ENCODE measurements at places on chromosomes 2 and 18.
A peak's percentile ranks its signal among the peaks of the same experiment; 100 is the strongest.

DNA sequence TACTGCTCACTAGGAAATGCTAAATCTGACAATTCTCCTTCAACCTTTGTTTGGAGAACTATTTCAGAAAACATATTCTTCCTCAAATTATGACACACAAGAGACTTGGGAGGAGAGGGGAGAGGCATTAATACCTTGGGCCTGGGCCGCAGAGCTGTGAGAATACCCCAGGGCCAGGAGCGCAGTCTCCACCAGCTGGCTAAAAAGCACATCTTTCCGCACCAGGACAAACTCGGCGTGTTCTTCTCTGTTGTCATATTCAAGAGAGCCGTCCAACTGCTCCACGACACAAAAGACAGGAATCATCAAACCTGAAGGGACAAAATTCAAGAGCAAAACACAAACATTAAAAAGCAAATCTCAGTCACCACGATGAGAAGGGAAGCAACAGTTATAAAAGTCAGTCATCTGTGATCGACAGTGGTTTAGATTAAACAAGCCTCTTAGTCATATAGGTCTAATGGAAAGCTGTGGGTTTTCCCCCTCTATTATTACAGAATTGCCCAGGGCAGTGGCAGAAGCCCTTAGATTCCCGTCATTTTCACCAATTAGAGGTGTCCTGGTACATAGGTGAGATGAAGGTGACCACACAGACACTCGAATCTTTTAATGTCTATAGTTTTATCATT is 24.4 kb downstream of the SATB2 start:
- DNase-seq, result no peak

DNA sequence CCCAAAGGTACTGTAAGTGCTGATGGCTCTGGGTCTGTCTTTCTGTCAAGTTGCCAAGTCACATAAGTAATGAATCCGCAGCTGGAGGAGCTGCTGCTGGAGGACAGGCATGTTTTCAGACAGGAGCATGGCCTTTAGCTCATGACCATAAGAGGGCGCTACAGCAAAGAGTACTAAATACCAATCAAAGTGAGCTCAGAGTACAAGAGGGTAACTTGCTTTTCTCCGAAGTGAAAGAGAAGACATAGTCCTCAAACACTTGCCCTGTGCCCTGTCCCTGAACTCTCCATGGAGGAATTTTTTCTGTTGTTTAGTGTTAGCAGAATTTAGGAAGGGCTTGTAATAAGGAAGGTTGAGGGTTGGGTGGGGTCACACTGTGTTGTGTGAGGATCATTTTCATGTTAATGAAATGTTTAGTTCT is 58.0 kb upstream of the EML6 start:
- DNase-seq, result peak; percentile 43

GRCh38 chr18:80244956-80245730 is 2.2 kb downstream of the PARD6G start:
- no peak for DNase-seq

DNA sequence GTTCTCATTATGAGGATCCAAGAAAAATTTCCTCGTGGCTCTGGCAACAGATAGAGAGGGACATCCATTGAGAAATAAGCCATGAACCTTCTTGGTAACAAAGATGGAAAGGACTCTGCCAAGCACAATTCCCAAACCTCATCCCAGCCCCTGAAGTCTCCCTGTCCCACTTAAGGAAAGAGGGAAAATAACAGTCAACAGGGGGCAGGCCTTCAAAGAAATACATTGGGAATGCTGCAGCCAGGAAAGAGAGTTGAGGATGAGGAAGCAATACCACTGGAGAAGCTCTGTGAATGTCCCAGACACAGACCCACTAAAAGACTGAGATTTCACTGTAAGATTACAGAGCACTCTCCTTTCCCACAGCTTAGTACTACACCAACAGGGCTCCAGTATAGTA is 93.2 kb downstream of the CD226 start:
- no peak for DNase-seq

GRCh38 chr2:200778038-200778437 is 33.7 kb upstream of the BZW1 start:
- DNase-seq, result no peak

- DNase-seq, result no peak
Observed at GRCh38 chr18:55844382-55844781, 256.4 kb upstream of the TCF4 start.

DNA sequence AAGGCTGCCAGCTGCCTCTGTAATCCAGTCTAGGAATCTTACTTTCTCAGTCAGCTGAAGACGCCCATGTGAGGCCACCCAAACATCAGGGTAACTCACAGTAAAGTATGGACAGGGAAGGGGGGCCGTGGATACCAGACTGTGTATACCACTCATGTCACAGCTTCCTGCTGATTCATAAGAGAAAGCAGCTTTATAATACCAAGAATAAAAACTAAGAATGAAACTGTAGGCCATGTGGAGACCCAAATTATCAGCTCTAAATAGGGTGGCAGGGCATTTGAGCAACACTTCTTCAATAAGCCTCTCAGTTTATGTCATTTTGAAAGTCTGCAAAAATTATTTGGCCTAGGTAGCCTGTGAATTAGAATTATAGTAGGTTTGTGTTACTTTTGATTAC is 115.0 kb upstream of the CDCA7 start:
- DNase-seq, result no peak

DNA sequence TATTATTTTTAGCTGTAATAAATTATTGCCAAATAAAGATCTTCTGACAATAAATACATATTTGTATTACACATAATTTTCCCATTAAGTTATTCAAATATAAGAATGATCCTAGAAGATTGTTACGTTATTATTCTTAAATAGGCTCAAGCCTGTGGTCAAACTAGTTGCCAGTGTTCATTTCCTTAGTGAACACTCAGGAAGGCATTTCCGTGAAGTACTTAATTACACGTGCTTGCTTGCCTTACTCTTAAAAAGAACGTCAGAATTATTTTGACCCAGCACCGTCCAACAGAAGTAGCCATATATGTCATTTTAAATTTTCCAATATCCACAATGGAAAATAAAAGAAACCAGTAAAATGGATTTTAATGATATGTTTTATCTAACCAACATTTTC is 249.8 kb downstream of the TXNL1 start:
- DNase-seq, result no peak

DNA sequence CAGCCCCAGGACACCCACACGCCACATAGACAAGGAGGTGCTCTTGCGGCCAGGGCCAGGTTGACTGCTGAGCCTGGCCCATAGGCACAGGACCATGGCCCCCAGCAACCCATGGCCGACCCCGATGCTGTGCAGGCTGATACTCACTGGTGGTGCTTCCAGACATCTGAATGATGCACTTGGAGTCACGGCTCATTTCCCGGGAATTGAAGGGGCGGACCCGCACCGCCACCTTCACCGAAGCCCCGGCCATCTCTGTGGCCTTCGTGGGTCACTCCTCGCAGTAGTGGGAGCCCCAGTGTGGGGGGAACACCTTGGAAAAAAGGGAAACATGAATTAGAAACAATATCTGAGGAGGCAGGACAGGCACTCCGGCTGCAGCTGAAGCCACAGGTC is 22.5 kb downstream of the KIF1A start:
- DNase-seq, result no peak

DNA sequence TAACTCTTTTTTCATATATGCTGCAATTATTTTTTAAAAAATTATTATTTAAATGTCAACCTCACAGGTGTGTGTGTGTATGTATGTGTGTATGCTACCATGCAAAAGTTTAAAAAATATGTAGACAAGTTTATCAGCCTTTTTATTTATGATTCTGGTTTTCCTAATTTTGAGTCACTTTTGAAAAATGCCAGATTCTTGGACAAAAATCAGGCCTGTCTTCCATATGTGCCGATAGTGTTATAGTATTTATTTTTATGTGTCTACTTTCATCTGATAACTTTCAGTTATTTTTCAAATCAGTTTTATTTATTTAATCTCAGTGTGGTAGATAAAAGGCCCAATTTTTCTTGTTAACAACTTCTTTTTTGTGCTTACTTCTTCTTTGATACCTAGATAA is 176.2 kb downstream of the RDH14 start:
- no peak for DNase-seq

DNA sequence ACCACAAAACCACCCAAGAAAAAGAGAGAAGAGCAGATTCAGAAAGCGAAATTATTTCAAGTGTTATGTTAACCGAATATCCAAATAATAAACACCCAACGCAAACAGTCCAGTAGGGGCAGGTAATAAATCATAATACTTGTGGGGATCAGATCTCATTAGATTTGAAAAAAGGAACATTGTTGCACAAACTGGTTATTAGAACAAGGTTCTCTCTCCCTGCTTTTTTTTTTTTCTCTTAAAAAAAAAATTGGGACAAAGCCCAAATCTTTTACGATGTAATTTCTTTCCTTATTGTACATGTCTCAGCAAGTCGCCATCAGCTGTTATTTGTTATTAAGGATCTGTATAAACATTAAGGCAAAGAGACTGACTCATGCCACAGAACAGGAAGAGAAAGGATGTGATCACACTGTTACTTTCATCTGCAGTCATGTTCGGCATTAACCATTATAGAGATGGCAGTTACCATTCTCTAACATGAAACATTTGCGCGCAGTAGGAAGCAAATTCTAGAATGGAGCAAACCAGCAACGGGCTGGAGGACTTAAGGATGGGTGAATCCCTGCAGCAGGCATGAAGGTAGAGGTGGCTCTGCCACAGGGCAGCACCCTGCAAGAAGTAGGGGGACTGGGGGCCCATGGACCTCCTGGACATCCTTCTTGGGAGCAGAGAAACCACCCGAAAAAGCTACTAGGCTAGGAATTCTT is 42.0 kb downstream of the EPHA4 start:
- peak; percentile 70 for DNase-seq

DNA sequence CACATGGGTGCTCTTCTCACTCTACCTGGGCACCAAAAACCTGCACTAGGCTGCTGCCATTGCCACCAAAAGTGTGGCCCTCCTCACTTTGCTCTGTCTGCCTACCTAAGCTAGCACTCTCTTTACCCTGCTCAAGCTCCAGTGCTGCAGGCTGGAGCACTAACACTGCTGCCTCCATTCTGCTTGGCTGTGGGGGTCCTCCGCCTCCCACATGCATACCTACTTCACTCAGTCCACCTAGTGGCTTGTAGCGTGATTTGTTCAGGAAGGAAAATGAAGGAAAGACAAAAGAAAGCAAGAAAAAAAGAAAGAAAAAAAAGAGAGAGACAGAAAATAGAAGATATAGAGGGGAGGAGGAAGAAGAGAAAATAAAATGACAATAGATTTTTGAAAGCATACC is 1339.4 kb upstream of the CHAC2 start:
- no peak for DNase-seq

All from SW480 (cell line).